NCI-H1436 (cell line): ENCODE measurements at places on chromosomes 2 and 18.

DNA sequence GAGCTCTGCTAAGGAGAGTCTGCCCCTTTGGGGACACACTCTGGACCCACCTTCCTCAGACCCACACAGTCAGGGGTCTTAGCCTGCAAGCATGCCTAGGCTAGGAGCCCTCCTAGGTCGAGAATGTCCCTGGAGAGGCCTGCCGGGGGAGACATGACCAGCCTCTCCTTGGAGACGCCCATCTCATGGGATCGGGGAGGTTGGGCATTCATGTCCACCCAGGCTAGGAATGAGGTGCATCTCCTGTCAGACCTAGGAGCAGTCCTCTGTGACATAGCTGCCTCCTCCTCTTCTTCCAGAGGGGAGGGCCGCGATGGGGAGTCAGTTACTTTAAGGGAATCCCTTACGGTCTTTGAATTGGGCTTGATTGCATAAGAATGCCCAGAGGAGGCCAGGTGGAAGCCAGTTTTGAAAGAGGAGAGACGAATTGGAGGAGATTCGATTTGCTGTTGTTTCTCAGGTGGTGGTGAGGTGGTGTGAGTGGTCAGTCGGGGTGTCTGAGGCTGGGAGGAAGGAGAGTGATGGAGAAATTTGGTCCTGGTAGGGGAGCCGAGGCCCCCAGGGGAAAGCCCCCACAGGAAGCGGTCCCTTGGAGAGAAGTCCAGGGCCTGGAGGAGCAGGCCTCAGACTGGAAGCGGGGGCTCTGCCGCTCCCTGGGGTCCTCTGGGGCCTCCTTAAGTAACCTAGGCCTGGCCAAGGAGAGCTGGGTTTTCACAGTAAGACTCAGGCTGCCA is 241.3 kb downstream of the DYSF start:
- no peak for DNase-seq

- no peak for DNase-seq
Observed at GRCh38 chr2:71790226-71791060, 337.1 kb downstream of the DYSF start.

DNA sequence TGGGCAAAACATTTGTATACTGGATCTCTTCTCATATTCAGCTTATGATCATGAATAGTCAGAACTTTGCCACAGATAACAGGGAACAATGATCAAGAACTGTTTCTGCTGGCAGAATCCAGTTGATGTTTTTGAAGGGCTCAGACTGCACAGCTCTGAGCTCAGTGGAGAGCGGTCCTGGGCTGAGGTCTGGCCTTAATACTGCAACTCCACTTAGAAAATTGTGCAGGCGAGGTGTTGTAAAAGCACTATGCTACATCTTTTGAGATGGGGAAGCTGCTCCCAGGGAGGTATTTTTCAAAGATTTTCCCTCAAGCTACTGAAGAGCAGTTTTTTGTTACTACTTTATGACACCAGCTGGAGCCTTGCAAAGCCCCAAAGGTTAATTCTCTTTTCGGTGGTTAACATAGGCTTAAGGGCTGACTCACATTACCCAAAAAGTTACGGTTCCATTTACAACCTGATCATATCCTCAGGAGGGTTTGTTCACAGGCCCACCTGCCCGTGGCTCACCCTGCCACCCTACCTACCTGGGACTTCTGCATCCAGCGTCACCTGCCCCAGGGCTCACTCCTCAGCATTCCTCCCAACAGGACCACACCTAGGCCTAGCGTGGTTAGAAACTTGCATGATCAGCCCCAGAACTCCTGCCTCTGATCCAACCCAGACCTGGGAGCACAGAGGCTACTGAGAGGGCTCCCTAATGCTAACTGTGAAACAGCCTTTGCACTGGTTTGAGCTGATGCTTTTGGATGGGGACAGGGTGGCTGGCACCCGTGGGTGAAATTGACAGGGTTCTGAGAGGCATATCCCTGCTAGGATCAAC is 114.4 kb downstream of the NCK2 start:
- DNase-seq, result no peak

GRCh38 chr2:74719066-74719465 is 65.0 kb downstream of the SEMA4F start:
- no peak for DNase-seq

DNA sequence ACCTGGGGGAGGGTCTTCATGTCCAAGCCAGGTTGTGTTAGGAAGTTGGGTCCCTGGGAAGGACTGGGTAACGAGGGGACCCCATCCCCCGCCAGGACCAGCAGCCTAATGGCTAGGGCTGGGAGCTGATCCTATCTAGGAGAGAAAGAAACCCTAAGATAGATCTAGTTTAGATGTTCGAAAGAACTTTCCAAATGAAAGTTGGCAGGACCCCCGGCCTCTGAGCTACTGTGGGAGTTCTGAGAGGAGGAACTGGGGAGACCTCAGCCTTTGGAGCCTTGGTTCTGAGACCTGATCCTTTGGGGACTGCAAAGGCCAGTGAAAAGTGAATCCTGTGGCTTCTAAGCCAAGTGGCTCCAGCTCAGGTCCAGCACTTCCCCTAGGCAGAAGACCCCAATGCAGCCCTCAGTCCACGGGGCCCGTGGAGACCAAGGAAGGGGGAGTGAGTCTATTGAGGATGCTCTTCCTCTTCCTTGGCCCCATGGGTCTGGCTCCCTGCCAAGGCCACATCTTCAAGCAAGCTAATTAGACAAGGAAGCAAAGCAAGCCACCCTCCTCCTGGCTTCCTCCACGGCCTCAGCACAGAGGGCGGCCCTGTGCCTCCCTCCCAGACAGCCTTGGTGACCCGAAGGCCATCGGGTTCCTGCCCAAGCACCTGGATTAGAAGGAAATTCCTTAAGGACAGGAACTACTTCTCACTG is 23.5 kb downstream of the CCT7 start:
- no peak for DNase-seq

DNA sequence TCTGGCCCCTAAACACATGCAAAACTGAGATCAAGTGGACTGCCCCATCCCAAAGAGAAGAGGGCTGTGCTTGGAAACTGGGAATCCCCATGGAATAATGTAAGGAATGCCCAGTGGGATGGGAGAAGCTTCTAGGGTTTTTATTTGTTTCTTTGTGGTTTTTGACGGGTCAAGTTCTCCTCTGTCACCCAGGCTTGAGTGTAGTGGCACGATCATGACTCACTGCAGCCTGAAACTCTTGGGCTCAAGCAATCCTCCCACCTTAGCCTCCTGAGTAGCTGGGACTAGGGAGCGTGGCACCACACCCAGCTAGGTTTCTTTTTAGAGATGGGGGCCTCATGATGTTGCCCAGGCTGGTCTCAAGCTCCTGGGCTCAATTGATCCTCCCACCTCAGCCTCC is 101.7 kb upstream of the ZSWIM2 start:
- DNase-seq, result no peak

DNA sequence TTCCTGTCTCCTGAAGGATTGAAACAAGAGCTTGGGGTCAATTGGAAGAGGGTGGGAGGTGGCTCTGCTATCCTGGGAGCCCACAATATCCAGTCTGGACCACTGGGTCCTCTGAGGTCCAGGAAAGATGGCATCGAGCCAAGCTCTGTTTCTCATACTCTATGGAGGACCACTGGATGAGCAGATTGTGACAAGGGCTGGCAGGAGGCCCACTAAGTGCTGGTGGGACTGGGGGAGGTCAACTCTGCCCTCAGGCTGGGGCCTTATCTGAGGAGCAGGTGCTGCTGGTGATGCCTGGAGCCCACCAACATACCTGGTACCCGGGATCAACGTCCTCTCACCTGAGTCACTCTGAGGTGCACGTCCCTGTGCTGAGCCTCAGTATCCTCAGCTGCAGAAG is 142.4 kb downstream of the NDUFA10 start:
- DNase-seq, result no peak

GRCh38 chr2:202642567-202642966 is 7.8 kb downstream of the FAM117B start:
- DNase-seq, result no peak

GRCh38 chr2:240223631-240224030 is 83.2 kb upstream of the OTOS start:
- DNase-seq, result no peak

- no peak for DNase-seq
Observed at GRCh38 chr2:36670881-36671595, 25.5 kb upstream of the VIT start.

GRCh38 chr18:53169346-53169745 is 829.3 kb downstream of the DCC start:
- DNase-seq, result no peak

DNA sequence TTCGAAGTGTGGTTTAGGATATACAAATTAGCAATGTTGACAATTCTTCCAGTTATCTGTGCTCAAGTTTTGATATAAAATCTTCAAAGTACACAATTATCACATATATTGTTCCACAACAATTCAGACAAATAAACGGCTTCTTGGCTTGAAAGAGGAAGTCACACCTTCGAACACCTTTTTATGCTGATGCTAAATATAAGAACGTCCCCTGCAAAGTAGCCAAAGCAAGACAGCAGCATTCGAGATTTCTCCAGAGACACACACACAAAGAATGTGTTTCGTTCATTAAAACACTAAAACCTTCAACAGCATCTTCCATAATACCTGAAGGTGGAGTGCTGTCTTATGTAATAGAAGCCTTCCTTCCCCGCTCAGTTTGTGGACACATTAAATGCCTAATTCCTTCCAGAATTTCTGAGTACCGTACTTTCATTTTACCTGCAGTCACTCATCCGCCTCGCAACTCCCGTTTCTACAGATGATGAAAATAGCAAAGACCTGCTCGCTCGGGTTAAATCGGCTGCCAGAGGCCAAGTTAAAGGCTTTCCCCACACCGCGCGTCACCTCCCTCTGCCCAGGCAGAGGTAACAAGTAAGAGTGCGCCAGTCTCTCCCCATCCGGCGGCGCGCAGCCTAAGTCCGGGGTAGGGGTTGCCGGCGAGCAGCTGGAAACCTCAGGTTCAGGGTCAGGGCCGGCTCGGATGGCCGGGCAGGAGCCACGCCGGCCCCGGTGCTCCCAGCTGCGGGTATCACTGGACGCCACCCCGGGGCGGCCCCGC is 847 bp downstream of the SERPINE2 start:
- peak; percentile 16 for DNase-seq

GRCh38 chr2:231394211-231395141 is 1.0 kb upstream of the B3GNT7 start:
- DNase-seq, result no peak

DNA sequence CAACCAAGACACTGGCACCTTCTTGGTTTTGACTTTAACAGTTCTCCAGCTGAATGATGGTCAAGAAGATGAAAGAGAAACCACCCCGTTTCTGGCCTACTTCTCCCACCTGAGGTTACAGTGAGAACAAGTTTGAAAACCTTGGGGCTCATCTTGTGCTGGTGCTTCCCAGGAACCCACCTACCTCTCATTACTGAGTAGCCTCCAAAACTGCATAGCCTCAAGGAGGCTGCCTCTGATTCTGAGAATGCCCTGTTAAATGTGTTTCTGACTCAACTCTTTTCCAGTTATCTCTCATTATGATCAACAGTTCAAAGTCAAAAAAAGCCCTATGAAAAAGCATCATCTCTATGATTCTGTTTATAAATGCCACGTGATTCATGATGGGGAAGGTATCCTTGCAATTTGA is 121.9 kb downstream of the CACNB4 start:
- no peak for DNase-seq

DNA sequence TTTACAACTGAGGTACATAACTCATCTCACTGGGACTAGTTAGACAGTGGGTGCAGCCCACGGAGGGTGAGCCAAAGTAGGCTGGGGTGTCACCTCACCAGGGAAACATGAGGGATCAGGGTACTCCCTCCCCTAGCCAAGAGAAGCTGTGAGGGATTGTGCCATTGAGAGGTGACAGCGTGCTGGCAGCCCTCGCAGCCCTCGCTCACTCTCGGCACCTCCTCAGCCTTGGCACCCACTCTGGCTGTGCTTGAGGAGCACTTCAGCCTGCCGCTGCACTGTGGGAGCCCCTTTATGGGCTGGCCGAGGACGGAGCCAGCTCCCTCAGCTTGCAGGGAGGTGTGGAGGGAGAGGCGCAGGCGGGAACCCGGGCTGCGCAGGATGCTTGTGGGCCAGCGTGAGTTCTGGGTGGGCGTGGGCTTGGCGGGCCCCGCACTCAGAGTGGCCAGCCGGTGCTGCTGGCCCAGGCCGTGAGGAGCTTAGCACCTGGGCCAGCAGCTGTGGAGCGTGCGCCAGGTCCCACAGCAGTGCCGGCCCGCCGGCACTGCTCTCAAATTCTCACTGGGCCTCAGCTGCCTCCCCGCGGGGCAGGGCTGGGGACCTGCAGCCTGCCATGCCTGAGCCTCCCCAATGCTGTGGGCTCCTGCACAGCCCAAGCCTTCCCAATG is 44.5 kb upstream of the FAM110C start:
- DNase-seq, result no peak

- no peak for DNase-seq
Observed at GRCh38 chr2:217732992-217733391, 269.8 kb downstream of the TNS1 start.

DNA sequence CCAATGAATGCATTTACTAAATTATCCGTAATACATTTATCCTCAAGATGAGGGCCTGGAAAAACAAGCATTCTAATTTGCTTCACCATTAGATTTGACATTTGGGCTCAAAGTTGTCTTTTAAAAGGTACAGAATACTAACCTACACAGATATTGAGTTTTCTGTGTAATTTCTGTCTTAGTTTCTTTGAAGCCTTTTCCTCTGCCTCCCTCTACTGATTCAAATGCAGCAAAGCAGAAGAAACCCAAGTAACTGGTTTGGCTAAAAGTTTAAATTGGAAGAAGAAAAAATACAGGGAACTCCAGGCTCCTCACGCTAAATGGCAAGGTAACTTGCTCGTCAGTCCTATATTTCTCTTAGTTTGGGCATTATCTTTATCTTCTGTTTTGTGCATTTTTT is 53.3 kb upstream of the SLC5A7 start:
- peak; percentile 25 for DNase-seq

DNA sequence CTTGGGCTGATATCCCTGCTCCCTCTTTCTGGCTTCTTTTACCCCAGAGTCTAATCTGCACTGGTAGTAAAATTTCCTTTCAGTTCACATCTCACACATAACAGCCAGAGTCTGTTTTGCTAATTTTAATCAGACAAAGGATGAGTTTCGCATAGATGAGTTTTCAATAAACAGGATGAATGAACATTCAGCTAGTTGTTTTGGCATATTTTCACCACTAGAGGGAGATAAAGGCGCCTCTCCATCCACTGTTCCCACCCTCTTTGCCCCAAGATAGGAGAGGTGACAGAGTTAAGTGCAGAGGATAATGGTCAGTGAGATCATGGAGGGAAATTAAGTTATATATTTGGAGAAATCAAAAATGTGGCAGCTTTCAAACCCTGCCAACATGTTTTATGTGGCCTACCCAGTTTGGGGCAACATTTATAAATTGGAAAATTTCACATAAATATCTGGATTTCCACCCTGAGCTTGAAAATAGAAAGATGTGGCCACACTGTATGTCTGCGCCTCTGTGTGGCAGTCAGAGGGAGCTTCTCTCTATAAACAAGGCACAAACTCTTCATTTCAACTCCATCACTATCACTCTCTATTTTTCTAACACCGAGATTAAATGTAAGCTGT is 48.5 kb upstream of the DTNA start:
- peak; percentile 22 for DNase-seq

DNA sequence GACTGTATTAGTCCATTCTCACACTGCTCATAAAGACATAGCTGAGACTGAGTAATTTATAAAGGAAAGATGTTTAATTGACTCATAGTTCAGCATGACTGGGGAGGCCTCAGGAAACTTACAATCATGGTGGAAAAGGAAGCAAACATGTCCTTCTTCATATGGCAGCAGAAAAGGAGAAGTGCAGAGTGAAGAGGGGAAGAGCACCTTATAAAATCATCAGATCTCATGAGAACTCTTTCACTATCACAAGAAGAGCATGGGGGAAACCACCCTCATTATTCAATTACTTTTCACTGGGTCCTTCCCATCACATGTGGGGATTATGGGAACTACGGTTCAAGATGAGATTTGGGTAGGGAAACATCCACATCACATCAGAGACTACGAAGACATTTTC is 43.0 kb upstream of the CAVIN2 start:
- DNase-seq, result no peak

GRCh38 chr2:85893428-85894258 is 4.9 kb upstream of the ST3GAL5 start:
- DNase-seq, result no peak
